ENCODE measurements at places on chromosomes 2 and 18.
A peak's percentile ranks its signal among the peaks of the same experiment; 100 is the strongest.

GRCh38 chr2:65075605-65076344 is 19.6 kb downstream of the CEP68 start:
- no peak for DNase-seq
- H3K4me3 ChIP-seq = no peak overlapping the region
- no peaks in the 10 kb centered on the region for H3K27me3 ChIP-seq
- peak overlapping the region; percentile 46 for H3K27ac ChIP-seq

DNA sequence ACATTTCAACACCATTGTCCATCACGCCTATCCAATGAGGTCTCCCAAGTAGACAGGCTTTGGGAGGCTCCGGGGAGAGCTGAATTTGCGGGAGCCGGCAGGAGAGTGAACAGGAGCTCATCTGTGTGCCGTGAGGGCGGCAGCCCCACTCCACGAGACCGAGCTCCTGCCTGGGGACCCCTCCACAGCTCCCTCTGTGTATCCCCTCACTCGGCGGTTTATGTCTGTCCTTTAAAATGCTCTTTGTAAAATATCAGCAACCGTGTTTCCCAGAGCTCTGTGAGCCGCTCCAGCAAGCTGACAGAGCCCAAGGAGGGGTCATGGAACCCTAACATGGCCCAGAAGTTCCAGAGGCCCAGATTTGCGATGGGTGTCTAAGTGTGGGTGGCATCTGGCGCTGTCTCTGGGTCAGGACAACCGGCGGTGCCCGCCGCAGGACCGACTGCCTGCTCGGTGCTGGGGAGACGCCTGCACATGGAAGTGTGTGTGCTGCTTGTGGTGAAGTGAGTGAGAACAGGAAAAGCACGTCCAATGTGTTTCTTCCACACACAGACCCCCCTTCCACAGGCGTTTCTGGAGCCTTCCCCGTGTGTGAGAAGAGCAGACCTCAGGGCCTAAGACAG is 34.8 kb downstream of the SLC66A2 start:
- no peaks in the 10 kb centered on the region for H3K27me3 ChIP-seq
- H3K4me3 ChIP-seq = no peak overlapping the region
- no peaks in the 10 kb centered on the region for H3K4me1 ChIP-seq
- DNase-seq = no peak
- H3K36me3 ChIP-seq = peaks cover 21% of the 10 kb centered on the region

DNA sequence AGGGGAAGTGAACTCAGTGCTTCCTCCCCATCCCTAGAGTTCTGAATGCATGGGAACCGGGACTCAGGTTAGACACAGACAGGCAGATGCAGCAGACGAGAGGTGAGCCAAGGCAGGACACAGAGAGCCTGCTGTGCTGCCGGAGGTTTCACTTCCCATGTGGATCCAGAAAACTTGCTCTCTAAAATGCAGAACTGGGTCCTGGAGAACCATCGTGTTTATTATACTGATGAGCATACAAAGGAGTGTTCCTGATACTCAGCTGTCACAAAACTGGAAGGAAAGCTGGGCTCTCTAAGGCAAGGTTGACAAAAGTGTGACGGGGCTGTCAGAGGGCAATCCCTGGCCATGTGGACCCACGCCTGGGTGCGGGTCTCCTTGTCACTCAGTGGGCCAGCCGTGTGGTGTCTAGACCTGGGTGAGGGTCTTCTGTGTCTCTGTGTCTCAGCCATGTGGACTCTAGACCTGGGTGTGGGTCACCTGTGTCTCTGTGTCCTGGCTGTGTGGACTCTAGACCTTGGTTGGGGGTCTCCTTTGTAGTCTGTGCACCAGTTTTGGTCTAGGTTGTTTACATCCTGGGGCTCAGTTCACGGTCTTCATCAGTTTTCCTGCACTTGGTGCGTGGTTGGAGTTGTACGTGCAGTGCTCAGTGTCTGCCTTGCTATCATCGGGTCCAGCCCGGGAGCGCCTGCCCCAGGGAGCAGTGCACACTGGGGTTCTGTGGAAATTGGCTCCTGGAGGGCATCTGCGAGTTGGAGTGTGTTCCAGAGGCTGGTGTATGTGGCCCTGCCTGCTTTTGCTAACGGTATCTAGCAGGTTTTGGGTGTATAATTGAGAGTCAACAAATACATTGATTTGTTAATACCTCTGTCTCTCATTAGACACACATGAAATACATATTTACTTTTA is 141.1 kb downstream of the ATP9B start:
- H3K27ac ChIP-seq = no peak overlapping the region
- no peak for DNase-seq
- H3K4me3 ChIP-seq = no peak overlapping the region

DNA sequence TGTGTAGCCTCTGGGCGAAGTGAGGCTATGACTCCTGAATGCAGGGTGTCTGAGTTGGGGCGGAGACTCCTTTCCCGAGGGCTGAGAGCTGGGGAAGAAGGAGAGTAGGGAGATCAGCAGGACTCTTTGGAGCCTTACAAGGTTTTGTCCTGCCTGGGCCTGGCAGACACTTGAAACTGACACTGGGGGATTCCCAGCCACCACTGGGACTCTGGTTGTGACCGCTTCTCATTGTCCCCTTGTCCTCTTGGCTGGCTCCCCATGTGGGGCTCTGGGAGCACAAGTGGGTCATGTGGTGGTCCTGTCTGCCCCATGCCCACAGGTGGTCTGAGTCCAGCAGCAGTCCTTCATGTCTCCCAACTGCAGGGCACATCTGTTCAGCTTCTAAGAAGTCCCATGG is 78.2 kb upstream of the MGAT4A start:
- H3K36me3 ChIP-seq = no peaks in the 10 kb centered on the region
- no peaks in the 10 kb centered on the region for H3K27me3 ChIP-seq
- peaks cover 24% of the 10 kb centered on the region for H3K4me1 ChIP-seq
- H3K27ac ChIP-seq = no peak overlapping the region
